ENCODE measurements at places on chromosomes 11 and 22. TPM values are rescaled to one million over a fixed set of nuclear protein-coding genes. Genes with fewer than 3 reads are reported as not detected.
A peak's percentile ranks its signal among the peaks of the same experiment; 100 is the strongest.

- H3K4me1 ChIP-seq, result no peaks in the 10 kb centered on the region
- no peak for DNase-seq
- no peaks in the 10 kb centered on the region for H3K36me3 ChIP-seq
- no peak overlapping the region for H3K27ac ChIP-seq
Observed at GRCh38 chr22:37075046-37075445, 23.5 kb downstream of the KCTD17 start.

- H3K4me1 ChIP-seq, result no peaks in the 10 kb centered on the region
- peak; percentile 26 for DNase-seq
- H3K27me3 ChIP-seq, result no peaks in the 10 kb centered on the region
- H3K4me3 ChIP-seq, result no peak overlapping the region
- H3K27ac ChIP-seq, result no peak overlapping the region
Observed at GRCh38 chr11:127789927-127790326, 789.4 kb upstream of the KIRREL3 start.

GRCh38 chr11:66116576-66117361 lies 46.7 kb downstream of the PACS1 start:
- no peak for DNase-seq
- no peaks in the 10 kb centered on the region for H3K36me3 ChIP-seq
- H3K4me1 ChIP-seq, result peaks cover 20% of the 10 kb centered on the region
- no peak overlapping the region for H3K4me3 ChIP-seq
- no peaks in the 10 kb centered on the region for H3K27me3 ChIP-seq
- no peak overlapping the region for H3K27ac ChIP-seq

DNA sequence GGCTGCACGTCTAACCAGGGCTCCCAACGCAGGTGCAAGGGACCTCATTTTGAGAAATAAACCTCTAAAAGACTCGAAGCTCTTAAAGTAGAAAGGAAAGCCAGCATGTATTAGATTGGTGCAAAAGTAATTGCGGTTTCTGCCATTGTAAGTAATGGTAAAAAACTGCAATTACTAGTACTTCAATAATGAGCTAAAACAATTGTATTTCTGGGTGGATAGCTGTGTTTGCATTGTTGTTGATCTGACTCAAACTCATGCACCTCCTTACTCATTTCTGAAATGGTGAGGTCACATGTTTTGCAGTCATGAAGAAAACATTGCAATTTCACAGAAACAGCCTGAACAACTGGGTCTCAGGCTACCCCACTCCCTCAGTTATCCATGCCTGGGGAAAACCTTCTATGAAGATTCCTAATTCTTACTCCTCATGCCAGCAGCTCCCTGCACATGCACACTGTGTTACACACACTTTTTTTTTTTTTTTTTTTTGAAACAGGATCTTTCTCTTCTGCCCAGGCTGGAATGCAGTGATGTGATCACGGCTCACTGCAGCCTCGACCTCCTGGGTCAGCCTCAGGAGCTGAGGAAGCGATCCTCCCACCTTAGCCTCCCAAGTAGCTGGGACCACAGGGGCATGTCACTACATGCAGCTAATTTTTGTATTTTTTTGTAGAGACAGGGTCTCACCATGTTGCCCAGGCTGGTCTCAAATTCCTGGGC lies 24.6 kb downstream of the VWCE start:
- H3K27me3 ChIP-seq, result no peaks in the 10 kb centered on the region
- H3K27ac ChIP-seq, result no peak overlapping the region
- H3K36me3 ChIP-seq, result no peaks in the 10 kb centered on the region
- H3K4me3 ChIP-seq, result no peak overlapping the region
- DNase-seq, result no peak

GRCh38 chr11:120561286-120561685 lies 49.7 kb downstream of the GRIK4 start:
- no peak overlapping the region for H3K27ac ChIP-seq
- no peak for DNase-seq
- H3K27me3 ChIP-seq, result peaks cover 34% of the 10 kb centered on the region
- H3K4me1 ChIP-seq, result peaks cover 7% of the 10 kb centered on the region
- H3K36me3 ChIP-seq, result no peaks in the 10 kb centered on the region

DNA sequence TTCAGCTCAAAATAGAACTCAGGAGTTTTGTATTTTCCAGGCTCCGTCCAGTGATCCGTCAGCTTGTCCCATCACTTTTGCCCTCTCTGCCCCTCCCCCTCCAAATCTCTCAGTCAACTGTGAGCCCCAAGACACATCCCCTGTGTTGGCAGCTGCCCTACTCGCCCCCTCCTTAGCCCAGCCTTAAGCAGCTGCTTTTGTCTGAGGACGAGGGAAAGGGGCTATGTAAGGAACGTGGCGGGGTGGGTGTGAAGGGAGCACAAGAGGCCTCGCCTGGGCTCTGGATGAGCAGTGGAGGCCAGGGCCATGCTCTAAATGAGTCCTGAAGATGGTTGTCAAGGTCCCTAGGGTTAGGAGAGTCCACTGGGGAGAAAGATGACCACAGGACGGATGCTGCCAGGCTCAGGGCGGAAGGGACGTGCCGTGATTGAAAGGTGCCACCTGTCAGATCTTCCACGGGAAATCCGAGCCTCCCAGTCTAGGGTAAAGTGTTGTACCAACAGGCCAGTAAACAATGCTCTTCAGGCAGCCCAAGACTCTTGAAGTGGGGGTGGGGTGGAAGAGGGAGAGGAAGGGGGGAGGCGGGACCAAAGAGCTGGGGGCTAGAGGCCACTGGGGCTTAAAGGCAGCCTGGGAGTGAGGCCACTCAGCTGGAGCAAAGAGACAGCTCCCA lies at the start of gene SMTNL1:
SMTNL1 (plus strand) TSS at position 649 of the 673 bp plus-strand sequence. CDS start 5,048 bp downstream, outside the sequence.
- H3K4me3 ChIP-seq, result no peak within 1 kb of the TSS
- DNase-seq, result no peak
- peaks cover 7% of the 10 kb centered on the region for H3K27me3 ChIP-seq
- H3K36me3 ChIP-seq, result no peaks in the 10 kb centered on the region
- no peak within 1 kb of the TSS for H3K27ac ChIP-seq
- no peaks in the 10 kb centered on the region for H3K4me1 ChIP-seq

GRCh38 chr11:112172362-112172994 lies 2.8 kb upstream of the BCO2 start:
- no peak overlapping the region for H3K27ac ChIP-seq
- no peak for DNase-seq
- peaks cover 7% of the 10 kb centered on the region for H3K4me1 ChIP-seq

DNA sequence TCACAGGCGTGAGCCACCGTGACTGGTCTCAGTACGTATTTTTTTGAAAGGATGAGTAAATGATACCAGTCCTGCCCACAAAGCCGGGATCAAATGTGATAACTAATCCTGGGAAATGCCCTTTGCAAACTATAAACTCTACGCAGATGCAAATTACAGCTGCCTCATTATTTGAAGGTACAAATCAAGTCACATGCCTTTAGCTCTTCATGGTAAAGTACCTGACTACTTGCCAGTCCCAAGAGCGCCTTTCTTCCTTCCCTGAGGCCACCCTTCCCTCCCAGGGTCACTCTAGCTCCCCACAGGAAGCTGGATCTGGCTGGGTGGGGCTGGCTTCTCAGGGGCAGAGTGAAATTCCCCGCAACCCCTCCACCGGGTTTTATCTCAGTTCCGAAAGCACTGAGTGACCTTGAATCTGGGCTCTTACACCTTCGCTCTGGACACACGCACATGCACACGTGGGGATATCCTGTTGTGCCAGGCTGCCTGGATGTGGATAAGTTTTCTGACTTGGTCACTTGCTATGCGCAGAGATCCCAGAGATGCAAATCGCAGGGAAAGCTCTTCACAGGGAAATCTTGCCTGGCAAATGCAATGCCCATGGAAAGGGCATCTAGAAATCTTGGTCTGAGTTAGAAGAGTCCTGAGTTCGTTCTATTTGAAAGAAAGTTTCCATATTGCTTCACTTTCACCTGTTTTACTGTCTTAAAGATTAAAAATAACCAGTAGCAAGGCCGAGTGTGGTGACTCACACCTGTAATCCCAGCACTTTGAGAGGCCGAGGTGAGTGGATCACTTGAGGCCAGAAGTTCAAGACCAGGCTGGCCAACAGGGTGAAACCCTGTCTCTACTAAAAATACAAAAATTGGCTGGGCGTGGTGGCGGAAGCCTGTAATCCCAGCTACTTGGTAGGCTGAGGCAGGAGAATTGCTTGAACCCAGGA lies 8.5 kb downstream of the A4GALT start:
- peak; percentile 30 for DNase-seq
- no peaks in the 10 kb centered on the region for H3K36me3 ChIP-seq
- no peak overlapping the region for H3K4me3 ChIP-seq
- no peaks in the 10 kb centered on the region for H3K4me1 ChIP-seq
- no peak overlapping the region for H3K27ac ChIP-seq

GRCh38 chr11:2989551-2989950 lies 2.6 kb downstream of the NAP1L4 start:
- H3K4me1 ChIP-seq, result peaks cover 26% of the 10 kb centered on the region
- H3K36me3 ChIP-seq, result peaks cover 10% of the 10 kb centered on the region
- H3K27ac ChIP-seq, result peak overlapping the region; percentile 97
- H3K27me3 ChIP-seq, result no peaks in the 10 kb centered on the region
- DNase-seq, result peak; percentile 16

DNA sequence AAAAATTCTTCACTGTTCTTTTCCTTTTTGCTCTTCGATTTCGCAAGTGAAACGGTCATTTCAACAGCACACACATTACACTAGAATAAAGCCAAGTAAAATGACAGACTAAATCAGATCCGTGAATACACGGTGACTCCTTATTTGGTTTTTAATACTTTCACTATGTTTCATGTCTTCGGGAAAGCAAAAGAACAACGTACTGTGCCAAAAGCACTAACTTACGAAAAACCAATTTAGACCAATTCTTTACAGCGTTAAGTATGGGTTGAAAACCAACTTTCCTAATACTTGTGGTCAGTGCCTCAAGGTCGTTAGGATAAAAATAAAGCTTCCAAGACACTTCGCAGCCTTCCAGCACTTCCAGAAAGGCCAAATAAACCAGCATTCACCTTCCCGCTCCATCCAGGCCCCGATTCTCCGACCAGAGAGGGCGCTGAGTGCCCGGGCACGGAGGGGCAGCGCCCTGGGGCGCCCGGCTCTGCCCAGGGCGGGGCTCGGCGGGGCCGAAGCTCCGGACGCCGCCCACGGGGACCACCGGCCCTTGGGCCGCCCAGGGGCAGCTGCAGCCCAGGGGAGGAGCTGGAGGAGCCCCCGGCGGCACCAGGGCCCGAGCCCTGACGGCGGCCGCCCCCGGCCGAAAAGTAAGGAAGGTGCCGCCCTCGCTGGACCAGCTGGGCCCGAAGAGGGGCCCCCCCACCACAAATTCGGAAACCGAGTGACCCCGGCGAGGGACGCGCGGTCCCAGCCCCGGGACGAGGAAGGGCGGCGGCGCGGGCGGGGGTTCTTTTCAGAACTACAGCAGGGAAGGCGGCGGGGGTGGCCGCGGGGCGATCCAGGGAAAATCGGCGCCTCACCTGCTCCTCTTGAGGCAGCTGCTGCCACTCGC lies 499 bp downstream of the ATL3 start:
- no peaks in the 10 kb centered on the region for H3K27me3 ChIP-seq
- H3K36me3 ChIP-seq, result no peaks in the 10 kb centered on the region
- H3K27ac ChIP-seq, result peak overlapping the region; percentile 45
- no peak for DNase-seq
- H3K4me3 ChIP-seq, result peak overlapping the region; percentile 66
- H3K4me1 ChIP-seq, result no peaks in the 10 kb centered on the region

DNA sequence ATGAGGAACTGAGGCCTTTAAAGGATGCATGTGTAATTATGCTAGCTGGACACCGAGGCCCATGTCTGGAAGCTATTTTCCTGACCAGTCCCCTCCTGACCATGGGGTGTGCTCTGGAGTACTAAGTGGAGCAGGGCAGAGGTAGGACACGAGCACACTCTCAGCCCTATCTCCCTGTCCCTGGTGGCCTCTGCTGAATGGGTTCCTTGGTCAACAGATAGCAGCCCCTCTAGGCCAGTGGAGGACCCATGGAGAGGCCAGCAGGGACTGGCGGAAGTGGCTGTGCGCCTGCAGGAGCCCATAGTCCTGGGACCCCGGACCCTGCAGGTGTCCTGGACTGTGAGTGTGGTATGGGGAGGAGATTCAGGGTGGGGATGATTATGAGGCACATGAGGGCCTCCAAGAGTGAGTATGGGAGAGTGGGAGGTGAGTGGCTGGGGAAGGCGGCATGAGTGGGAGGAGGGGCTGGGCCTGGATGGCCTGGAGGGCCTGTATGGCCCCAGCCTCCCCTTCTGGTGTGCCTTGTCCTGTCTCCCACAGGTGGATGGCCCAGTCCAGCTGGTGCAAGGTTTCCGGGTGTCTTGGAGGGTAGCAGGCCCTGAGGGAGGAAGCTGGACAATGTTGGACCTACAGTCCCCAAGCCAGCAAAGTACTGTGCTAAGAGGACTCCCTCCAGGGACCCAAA lies 9.5 kb downstream of the ROBO3 start:
- no peak for DNase-seq
- H3K36me3 ChIP-seq, result no peaks in the 10 kb centered on the region
- no peak overlapping the region for H3K4me3 ChIP-seq
- no peak overlapping the region for H3K27ac ChIP-seq

- no peaks in the 10 kb centered on the region for H3K27me3 ChIP-seq
- DNase-seq, result no peak
- H3K4me3 ChIP-seq, result no peak overlapping the region
- no peaks in the 10 kb centered on the region for H3K36me3 ChIP-seq
Observed at GRCh38 chr11:25702417-25702816, 629.5 kb upstream of the ANO3 start.

- DNase-seq, result no peak
- H3K27ac ChIP-seq, result no peak overlapping the region
- no peak overlapping the region for H3K4me3 ChIP-seq
- H3K27me3 ChIP-seq, result peaks cover 53% of the 10 kb centered on the region
Observed at GRCh38 chr11:70080763-70081162, 2.6 kb downstream of the ANO1 start.

DNA sequence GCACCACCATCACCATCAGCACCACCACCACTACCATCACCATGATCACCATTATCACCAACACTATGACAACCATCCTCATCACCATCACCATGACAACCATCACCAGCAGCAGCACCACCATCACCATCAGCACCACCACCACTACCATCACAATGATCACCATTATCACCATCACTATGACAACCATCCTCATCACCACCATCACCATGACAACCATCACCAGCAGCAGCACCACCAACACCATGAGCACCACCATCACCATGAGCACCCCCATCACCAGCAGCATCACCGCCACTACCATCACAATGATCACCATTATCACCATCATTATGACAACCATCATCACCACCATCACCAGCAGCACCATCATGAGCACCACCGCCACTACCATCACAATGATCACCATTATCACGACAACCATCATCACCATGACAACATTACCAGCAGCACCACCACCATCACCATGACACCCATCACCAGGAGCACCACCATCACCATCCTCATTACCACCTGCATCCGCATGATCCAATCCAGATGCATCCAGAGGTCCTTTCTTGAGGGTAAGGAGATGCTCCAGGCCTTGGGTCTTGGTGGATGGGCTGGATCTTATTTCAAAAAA lies 23.8 kb downstream of the PHF21B start:
- no peaks in the 10 kb centered on the region for H3K27me3 ChIP-seq
- H3K4me1 ChIP-seq, result no peaks in the 10 kb centered on the region
- H3K4me3 ChIP-seq, result no peak overlapping the region
- no peaks in the 10 kb centered on the region for H3K36me3 ChIP-seq

GRCh38 chr11:44507491-44507890 lies 58.0 kb upstream of the CD82 start:
- DNase-seq, result no peak
- no peaks in the 10 kb centered on the region for H3K36me3 ChIP-seq
- H3K4me1 ChIP-seq, result no peaks in the 10 kb centered on the region
- peaks cover 6% of the 10 kb centered on the region for H3K27me3 ChIP-seq

Gene OR51I1
- not detected for polyA plus RNA-seq

Gene ATXN10
- polyA plus RNA-seq, result 90.6 TPM

Gene SLC29A2
- 13.2 TPM for polyA plus RNA-seq

Gene P2RY2
- polyA plus RNA-seq, result 4.8 TPM

Gene APOBEC3G
- 7.0 TPM for polyA plus RNA-seq

Gene CDC42EP1
- polyA plus RNA-seq, result 50.3 TPM

Gene TMEM121B
- polyA plus RNA-seq, result 1.1 TPM

Gene RTN4R
- 7.5 TPM for polyA plus RNA-seq

Gene TRIM51
- not detected for polyA plus RNA-seq
